ENCODE measurements at places on chromosomes 3 and 15.
A peak's percentile ranks its signal among the peaks of the same experiment; 100 is the strongest.

DNA sequence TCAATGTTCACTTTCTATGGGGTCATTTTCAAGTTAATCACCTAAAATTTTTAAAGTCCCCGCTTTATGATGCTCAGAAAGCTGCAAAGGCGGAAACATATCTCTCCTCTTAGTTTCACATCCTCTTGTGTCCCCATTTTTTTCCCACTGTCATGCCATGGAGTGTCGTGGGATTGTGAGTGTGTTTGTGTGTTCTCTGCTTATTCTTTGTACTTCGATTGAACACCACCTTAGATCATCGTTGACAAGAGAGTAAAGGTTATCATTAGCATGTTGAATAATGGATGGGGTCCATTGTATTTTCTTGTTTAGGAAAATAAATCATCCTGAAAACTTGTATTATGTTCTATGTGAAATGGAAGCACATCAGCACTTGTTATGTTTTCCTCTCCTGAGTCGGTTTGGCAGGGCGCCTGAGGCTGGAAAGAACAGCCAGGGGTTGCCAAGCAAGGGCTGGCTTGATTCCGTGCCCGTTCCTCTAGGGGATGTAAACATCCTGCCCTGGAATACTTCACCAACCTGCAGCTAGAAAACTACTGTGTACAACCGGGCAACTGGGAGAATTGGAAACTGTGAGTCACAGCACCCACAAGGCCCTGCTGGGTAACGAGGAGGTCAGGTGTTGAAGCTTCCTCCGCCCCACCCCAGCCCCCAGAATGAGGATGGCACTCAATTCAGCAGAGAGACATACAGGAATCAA, 67.2 kb downstream of the EIF4E3 start:
- peak; percentile 46 for DNase-seq

GRCh38 chr3:17770682-17771081, 28.3 kb upstream of the TBC1D5 start:
- no peak for DNase-seq

DNA sequence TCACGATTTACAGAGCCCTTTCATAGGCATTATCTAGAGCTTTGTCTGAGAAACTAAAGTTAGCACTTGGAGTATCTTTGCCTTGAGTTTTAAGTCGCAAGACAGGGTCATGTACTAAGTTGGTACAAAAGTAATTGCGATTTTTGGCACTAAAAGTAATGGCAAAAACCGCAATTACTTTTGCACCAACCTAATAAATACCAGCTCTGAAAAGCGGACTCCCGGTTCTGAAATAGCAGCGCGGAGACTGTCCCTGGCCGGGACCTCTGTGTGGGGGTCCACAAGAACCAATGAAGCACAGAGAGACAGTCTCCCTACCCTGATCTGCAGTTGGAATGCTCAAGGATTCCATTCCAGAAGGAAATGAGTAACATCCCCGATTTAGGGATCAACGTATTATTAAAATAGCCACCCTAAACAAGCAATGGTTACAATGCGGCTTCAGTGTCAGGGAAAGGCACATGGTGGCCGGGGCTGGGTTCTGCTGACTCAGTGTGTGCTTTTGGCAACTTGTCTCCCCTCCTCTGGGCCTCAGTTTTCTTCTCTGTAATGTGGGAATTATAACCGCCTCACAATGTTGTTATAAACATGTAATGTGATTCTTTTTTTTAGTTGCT, 150.3 kb upstream of the MCTP2 start:
- no peak for DNase-seq

DNA sequence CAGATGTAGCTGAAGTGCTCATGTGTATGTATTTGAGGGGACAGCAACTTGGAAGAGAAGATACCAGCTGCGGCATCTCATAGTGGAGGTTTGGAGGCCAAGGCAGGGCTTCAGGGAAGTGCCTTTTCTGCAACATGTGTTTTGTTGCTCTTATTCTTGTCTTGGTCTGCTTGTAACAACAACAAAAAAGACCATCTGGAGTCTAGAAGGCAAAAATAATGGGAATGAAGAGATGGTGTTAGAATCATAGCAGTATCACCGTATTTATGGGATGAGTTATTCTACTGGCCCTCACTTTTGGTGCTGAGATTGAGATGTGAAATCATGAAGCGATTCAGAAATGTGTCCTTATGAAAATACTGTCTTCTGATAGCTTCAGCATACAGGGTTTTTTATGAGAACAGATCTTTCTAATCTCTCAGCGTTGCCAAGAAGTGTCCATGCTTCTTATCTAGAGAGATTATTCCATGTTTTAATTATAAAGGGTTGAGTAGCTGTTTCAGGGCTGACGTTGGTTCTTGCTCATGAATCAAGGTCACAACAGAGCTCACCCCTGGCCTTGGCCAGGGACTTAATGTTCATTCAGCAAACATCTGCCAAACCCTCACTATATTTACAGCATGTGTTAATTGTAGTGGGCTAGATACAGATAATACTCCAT, 58.0 kb downstream of the ITPR1 start:
- no peak for DNase-seq

- DNase-seq: peak; percentile 66
Measured at GRCh38 chr3:8987645-8988383, 24.5 kb upstream of the RAD18 start.

DNA sequence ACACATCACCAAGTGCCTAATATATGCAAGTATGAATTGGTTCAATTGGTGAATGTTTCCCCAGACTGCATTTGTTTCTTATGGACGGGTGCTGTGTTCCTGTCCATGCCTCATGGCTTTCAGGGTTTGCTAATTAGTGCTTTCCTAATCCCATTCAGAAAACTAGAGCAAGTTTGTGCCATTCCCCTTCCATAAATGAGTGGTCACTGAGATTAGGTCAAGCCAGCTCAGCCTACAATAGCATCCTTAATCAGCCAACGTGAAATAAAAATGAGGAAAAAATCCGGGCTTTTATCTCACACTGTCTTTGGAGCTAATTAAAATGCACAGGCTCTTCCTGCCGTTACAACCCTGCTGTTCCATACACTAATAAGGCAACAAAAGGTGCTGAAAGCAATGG, 788.8 kb downstream of the ROBO1 start:
- DNase-seq: no peak

- DNase-seq: no peak
Measured at GRCh38 chr15:88881775-88882174, 13.6 kb downstream of the HAPLN3 start.

DNA sequence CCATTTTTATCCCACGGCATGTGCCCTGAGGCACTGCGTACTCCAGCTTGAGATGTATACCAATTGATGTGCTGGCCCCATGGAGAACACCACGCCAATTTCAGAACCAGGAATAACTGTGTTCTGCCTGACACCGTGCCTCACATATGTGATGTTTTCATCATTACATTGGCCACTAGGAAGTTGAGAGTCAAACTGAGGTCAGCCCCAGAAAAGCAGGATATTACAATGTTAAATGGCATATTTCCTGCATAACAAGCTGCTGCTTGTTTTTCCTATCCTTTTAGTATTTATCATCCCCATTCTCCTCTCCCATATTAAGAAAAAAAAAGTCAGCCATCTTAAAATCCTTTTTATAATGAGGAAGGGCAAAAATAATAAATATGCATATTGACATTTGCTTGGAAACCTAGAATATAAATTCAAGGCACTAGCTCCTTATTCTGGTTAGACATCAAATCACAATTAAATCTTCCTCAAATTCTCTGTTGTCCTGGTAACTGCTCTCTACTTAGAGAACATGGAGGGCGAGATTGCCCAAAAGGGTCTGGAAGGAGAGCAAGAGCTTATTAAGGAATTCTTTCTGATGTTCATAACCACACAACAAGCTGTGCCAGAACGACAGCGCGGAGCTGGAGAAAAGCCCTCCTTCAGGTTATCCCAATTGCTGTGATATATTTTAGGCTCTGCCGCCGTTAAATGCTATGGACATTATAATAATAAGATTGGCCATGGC, 112.6 kb downstream of the UACA start:
- DNase-seq: no peak

- DNase-seq: no peak
Measured at GRCh38 chr3:18732474-18732873, 307.3 kb upstream of the SATB1 start.

- DNase-seq: peak; percentile 61
Measured at GRCh38 chr3:9352917-9353752, 9.7 kb upstream of the THUMPD3 start.

GRCh38 chr15:71145648-71146047, 30.4 kb downstream of the THSD4 start:
- no peak for DNase-seq

- peak; percentile 12 for DNase-seq
Measured at GRCh38 chr3:13507570-13508339, 27.6 kb downstream of the HDAC11 start.

GRCh38 chr3:49940667-49941249, 808 bp downstream of the RBM6 start:
- DNase-seq: no peak

DNA sequence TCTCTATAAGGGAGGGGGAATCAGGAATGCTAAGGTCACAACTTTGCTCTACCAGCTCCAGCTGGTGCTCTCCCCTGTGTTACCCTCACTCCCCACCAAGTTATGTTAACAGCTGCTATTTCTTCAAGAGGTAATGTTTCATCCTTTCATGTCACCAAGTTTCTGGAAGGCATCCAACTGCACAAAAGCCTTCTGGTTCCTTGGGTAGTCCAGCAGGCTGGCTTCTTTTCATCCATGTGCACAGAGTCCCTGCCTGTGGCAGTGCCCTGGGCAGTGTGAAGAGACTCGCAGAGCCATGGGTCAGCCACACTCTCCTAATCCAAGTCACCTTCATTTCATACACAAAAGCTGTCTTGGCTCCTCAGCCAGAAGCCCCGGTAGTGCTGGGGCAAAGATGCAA, 737.5 kb upstream of the LMCD1 start:
- DNase-seq: no peak

DNA sequence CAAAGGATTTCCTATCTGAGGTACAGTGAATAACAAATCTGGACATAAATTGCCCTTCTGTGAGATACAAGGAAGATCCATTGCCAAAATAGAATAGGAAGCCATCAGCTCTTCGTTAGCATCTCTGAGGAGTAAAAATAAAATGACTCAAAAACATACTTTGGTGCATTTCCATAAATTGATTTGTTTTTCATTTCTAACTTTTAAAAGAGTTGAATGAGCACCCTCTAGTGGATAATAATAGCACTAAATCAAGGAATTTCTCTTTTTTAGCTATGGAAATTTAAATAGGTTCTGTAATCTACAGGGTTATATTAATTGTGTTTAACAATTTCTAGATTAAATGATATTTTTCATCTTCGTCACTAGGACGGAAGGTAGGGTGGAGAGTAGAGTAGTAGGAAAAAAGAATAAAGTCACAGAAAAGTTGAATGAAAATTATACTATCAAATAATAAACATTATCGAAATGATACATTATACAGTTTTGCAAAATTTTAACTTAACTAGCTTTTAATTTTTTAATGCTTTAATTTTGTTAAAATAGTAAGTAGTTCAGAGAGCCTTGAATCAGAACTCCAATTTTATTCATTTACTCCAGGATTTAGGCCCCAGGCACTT, 6.4 kb downstream of the NSUN3 start:
- peak; percentile 41 for DNase-seq

- DNase-seq: no peak
Measured at GRCh38 chr15:39874890-39875549, 45.0 kb downstream of the GPR176 start.

DNA sequence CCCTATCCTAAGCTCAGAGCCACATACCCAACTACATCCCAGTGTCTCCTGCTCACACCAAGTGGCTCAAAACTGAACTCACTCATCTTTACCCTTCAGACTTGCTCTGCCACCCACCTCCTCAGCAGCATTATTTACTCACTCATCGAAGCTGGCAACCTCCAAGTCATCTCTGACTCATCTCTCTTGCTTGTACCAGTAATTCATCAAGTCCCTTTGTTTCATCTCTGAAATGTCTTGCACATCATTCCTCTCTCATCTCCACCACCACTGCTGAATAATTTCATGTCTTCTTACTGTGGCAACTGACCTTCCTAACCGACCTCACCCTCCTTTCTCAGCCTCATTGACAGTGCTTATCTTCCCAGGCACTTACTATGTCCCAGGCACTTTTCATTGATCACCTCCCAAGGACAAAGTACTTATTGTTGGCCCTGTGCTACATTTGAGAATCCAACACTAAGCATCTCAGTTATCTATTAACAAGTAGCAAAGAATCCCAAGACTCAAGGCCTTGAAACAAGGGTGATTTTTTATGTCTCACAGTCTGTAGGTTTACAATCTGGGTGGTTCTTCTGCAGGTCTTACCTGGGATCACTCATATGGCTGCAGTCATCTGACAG, 82.0 kb downstream of the MRPL46 start:
- peak; percentile 81 for DNase-seq

DNA sequence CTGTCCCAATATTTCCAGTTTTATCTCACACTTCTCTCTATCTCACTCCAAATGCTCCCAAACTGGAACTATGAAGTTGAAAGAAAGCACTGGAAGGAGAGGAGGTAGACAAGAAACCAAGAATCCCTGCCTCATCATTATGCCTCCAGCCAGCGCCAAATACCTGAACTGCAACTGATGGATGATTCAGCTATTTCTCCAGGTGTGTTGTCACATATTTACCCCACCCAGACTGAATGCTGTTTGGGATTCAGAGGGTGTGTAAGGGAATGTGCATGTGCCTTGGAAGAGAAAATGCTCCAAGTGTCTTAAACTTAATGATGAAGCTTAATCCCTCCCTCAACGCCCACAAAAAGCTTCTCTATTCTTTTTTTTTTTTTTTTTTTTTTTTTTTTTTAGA, 269.5 kb upstream of the ATP11B start:
- no peak for DNase-seq

DNA sequence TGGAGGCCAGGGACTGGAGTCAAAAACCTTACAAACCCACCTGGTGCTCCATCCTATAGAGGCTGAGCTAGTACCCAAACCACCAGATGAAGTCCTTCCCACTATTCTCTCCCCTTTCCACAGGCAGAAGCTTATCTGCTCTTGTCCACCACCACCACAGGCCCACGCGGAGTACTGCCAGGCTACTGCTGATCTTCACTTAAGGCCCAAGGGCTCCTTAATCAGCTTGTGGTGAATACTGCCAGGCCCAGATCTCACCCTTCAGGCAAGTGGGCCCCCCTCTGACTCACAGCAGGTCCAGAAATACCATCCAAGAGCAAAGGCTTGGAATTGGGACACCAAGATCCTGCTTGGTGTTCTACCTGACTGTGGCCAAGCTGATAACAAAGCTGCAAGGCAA, 598.1 kb upstream of the CBLB start:
- no peak for DNase-seq

GRCh38 chr15:49023354-49023753, 22.9 kb downstream of the SECISBP2L start:
- no peak for DNase-seq

GRCh38 chr15:100760357-100760903, 119.2 kb upstream of the ALDH1A3 start:
- no peak for DNase-seq

GRCh38 chr3:99899603-99900002, 81.9 kb downstream of the CMSS1 start:
- DNase-seq: no peak

- DNase-seq: no peak
Measured at GRCh38 chr3:197297002-197297401, 1.4 kb downstream of the DLG1 start.

All from COLO829 (cell line).